Fibroblast of skin of abdomen (primary cell): ENCODE measurements at places on chromosomes 11 and 22.

DNA sequence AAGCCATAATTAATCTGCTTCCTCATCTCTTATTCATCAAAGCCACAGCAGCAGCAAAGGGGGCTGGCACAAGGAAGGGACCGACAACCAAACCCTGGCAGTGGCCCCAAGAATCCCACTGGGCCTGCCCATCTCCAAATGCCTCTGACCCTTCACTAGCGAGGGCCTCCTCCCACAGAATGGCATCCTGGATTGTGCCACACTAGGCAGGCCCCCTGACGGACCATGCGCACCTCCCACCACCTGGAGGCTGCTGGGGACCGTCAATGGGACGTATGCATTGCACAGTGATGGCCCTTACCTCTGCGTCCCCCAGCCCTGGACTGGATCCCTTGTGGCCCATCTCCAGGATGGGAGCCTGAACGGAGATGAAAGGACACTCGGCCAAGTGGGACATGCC is 4.1 kb upstream of the RTN4R start:
- no peak for DNase-seq

- peak; percentile 57 for DNase-seq
Observed at GRCh38 chr11:65427691-65428577, 5.3 kb downstream of the NEAT1 start.

GRCh38 chr11:10943968-10944367 is 86.1 kb upstream of the ZBED5 start:
- DNase-seq, result peak; percentile 16

GRCh38 chr11:66568124-66568916 is at the start of gene CTSF:
Gene CTSF, minus strand, starts transcription at chr11:66568606. Its CDS starts 120 bp downstream, at chr11:66568486.
- peak; percentile 73 for DNase-seq

DNA sequence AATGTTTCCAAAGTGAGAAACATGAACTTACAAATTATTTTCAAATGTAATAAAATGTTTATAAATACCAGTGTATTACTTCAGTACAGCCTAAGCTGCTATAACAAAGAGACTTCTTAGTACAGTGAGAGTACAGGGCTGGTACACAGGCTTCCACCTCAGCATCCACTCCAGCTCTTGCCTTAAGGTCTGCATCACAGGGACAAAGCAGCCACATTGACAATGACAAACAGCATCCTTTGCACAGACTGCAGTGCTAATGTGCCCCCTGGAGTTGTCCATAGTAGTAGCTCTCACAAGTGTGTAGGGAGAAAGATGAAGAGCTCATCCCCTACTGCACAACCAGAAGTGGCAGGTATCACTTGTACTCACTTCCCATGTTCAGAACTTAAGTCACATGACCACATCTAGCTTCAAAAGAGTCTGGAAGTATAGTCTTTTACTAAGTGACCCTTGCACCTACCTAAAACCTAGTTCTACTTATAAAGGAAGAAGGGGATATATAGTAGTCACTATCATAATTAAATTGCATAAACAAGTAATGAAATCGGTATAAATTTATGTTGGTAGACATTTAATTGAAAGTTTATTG is 10.7 kb upstream of the LIPT2 start:
- no peak for DNase-seq

GRCh38 chr11:2130881-2131352 is 8.3 kb downstream of the IGF2 start:
- no peak for DNase-seq

DNA sequence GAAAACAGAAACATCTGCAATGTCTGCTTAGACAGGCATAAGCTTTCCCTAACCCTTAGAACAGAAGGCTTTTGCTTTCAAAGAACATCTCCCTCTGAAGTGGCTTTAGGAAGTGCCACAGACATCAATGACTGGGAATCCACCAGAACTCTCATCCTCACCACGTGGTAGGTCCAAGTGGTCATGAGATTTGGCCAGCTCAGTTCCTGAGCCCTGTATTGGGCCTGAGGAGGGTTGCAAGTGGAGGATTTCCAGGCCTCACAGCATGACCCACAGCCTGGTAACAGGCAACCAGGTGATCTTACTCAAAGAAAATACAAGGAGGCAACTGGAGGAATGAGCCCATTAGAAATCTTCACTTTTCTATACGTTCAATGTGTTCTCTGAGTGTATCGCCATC is 1.6 kb downstream of the CASP1 start:
- no peak for DNase-seq

DNA sequence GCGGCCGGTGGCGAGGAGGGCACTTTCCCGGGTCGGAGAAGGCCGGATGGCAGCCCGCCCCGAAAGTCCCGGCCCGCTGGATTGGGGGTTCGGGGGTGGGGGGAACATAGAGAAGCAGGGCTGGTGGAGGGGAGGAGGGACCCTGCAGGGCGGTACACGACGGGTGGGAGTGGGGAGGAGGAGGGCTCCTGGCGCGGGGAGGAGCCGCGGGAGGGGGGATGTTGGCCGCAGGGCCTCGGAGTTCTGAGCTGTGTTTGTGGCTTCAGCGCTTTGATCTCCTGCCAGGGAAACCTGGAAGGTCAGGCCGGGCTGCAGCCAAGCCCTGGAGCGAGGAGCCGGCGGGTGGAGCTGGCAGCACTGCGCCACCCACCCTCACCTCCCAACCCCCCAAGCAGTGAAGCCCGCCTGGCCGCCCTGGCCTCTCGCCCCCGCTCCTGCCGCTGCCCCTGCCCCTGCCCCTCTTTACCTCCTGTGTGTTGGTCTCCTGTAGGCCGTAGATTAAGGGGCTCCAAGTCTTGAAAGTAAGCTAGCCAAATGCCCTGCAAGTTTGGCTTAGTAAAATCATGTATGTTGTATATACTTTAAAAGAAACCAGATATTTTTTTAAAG is 30.9 kb downstream of the C22orf31 start:
- DNase-seq, result peak; percentile 81

DNA sequence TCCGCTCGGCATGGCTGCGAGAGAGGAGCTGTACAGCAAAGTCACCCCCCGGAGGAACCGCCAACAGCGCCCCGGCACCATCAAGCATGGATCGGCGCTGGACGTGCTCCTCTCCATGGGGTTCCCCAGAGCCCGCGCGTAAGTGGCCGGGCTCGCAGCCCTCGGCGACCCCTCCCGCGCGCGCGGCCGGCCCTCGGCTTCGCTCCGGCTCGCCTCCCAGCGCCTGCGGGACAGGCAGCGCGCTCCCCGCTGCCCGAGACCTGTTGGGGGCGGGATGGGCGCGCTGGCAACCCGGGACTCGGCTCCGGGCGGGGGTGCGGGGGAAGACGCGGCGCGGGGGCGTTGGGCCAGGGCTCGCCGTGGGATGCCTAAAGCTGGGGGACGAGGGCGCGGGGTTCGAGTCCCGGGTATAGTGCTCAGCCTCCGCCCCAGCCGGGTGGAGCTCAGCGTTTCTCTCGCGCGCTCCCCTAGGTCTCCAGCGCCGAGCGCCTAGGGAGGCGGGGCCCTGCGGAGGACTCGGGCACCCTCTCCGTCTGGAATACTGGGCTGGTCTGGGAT is 630 bp downstream of the UBASH3B start:
- peak; percentile 64 for DNase-seq

DNA sequence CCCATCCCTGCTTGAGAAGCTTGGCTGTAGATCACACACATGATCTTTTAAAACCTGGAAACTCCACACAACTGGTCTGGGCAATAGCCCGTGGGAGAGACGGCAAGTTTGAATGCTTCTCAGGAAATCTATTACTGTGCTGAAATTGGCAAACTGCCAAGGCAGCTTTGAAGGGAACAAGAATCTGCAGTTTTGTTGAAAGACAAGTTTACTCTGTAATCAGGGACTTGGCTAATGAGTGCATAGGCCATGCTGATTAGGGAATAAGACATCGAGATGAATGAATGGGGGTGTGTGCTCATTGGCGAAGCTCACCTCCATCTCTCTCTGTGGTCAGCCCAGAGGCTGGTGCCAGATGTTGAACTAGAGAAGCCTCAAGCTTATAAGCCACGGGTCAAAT is 218.8 kb downstream of the HIPK3 start:
- peak; percentile 73 for DNase-seq

GRCh38 chr11:129598378-129598777 is 217.3 kb upstream of the TMEM45B start:
- DNase-seq, result no peak

- DNase-seq, result peak; percentile 56
Observed at GRCh38 chr11:96222102-96222501, 120.9 kb downstream of the MAML2 start.

GRCh38 chr11:86418917-86419316 is 44.2 kb downstream of the CCDC81 start:
- DNase-seq, result peak; percentile 23

- DNase-seq, result no peak
Observed at GRCh38 chr11:73622926-73623593, 23.3 kb upstream of the PLEKHB1 start.

- peak; percentile 55 for DNase-seq
Observed at GRCh38 chr11:131491503-131491902, 121.1 kb downstream of the NTM start.

- DNase-seq, result no peak
Observed at GRCh38 chr11:76771446-76772099, 11.6 kb upstream of the TSKU start.

DNA sequence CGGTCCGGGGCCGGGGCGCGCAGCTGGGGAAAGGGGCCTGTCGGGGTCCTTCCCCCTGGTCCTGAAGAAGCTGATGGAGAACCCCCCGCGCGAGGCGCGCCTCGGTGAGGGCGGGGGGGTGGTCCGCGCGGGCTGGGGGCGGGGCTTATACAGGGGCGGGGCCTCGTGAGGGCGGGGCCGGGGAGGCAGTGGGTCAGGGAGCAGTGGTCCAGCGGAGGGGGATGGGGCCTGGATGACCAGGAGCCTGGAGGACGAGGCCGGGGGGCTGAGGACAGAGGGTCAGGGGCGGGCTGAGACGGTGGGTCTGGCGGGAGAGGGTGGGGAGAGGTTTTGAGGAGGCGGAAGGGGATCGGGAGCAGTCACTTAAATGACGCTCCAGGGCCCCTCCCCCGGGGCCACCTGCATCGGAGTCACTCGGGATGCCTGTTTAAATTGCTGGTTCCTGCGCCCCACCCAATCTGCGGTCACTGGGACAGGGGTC is 396 bp downstream of the TEF start:
- DNase-seq, result no peak
